NCI-H1105 (cell line): ENCODE measurements at places on chromosomes 11 and 22.

DNA sequence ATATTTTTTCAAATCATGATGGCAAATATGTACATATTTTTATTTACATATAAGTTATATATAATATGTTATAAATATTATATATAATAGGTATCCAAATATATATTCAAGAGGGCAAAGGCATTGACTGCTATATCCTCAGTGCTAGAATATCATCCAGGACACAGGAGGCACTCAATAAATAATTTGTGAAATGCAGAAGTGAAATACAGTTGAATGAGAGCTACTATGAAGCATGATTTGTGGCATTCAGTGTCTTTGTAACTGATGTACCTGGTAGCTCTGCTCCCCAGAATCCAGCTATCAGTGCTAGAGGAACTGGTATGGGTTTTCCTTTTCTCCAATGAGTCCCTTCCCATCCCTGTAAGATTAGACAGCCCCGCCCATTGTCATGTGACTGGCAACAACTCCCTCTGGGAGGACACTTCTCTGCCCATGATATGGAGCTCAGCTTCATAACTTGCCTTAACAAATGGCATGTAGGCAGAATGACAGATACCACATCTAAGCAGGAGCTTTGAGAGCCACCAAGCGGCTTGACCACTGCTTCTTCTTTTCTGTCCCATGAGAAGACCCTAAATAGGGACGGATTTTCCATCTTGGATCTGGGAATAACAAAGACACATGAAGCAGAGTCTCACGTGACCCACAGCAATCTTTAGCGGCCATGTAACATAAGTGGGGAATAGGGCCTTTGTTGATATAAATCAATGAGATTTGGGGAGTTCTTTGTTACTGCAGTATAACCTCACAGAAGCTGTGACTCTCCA, 10.2 kb upstream of the CD82 start:
- DNase-seq: no peak

DNA sequence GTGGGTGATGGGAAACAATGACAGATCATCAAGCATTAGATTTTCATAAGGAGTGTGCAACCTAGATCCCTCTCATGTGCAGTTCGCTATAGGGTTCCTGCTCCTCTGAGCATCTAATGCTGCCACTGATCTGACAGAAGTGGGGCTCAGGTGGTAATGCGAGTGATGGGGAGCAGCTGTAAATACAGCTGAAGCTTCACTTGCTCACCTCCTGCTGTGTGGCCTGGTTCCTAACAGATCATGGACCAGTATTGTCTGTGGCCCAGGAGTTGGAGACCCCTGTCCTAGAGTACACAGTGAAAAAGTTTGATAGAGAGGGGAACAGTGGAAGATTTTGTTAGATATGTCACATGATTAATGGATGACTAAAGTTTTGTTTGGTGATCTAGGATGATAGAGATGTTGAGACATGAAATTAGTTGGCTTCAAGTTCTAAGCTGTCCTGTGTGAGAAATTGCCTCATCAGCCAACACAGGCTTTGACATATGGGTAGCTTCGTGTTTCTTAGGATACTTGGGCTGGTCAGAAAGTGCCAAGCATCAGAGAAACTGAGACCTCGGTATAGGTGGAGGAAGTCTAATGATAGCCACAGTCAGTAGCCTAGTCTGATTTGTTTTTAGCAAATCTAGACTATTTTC, 47.4 kb downstream of the ARHGEF12 start:
- no peak for DNase-seq

- DNase-seq: no peak
These were observed 897.7 kb downstream of the KCNA4 start for GRCh38 chr11:29119116-29119515.

DNA sequence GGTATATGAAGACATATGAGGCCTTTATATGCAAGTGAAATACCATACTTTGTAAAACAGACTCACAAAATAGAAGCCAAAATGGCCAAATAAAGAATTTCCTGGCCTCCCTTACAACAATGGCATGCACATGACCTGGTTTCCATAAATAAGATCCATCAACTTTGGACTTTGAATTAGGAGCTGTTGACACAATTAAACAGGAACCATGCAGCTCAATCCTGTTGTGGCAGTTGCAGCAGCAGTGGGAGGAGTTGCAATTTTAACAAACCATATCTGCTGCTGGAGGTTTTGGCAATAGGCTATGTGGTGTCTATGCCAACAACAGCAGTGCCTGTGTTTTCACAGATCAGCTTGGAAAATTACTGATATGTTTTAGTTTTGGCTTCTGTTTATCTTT, 818.6 kb downstream of the FAM181B start:
- no peak for DNase-seq

- DNase-seq: no peak
These were observed 550.5 kb downstream of the MIAT start for GRCh38 chr22:27207907-27208306.

- no peak for DNase-seq
These were observed 9.0 kb upstream of the SCGB1A1 start for GRCh38 chr11:62409831-62410230.

DNA sequence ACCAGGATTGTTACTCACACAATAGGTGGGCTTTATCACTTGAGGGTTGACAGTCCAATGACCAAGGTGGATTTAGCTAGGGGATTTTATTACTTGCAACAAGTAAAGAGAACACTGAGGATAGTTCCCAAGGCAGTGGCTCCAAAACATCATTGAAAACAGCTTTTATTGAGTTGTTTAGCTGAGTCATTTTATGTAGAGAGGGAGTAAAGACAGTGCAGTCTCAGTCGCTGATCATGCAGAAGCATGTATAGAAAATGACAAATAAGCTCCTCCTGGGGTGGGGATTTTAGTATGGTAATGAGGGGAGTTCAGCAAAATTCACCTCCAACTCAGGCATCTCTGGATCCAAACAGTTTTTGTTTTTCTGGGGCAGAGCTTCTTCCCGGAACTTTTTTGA, 163.0 kb upstream of the CCDC179 start:
- DNase-seq: no peak

DNA sequence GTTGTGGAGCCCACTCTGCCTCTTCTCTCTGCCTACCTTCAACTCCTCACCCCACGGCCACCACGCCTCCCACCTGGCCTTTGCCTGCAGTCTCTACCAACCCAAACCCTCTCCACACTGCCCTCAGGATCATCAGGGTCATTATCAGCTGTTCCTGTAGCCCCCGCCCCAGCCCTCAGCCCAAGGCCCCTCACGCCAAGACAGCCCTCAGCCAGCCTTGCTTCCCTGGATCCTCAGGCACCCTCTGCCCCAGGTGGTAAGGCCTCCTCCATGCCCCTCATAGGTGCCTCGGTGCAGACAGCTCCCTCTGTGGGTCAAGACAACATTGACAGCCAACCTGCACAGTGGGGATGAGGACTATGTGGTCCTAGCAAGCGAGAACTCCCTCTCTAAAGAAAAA, 1.7 kb downstream of the SBF1 start:
- no peak for DNase-seq

- DNase-seq: no peak
These were observed 461.8 kb downstream of the BRD1 start for GRCh38 chr22:49365910-49366309.

DNA sequence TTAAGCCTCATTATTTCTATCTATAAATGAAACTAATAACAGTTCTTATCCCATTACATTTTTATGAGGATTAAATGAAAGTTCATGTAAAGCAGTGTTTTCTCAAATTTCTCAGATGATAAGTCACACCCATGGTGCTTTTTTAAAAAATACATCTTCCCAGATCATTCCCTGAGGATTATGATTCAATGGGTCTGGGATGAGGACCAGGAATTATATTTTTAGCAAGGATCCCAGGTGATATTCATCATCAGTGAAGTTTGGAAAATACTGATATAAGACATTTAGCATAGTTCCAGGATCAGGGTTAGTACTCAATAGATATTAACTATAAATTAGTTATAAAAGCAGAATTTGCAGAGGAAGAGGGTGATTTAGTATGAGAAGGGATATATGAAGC, 89.1 kb downstream of the BBOX1 start:
- DNase-seq: no peak

- DNase-seq: no peak
These were observed 88.1 kb downstream of the RTL6 start for GRCh38 chr22:44409974-44410316.

GRCh38 chr11:27976262-27976661, 131.7 kb downstream of the KIF18A start:
- no peak for DNase-seq

GRCh38 chr11:67285541-67286498, 3.3 kb upstream of the ANKRD13D start:
- DNase-seq: no peak

DNA sequence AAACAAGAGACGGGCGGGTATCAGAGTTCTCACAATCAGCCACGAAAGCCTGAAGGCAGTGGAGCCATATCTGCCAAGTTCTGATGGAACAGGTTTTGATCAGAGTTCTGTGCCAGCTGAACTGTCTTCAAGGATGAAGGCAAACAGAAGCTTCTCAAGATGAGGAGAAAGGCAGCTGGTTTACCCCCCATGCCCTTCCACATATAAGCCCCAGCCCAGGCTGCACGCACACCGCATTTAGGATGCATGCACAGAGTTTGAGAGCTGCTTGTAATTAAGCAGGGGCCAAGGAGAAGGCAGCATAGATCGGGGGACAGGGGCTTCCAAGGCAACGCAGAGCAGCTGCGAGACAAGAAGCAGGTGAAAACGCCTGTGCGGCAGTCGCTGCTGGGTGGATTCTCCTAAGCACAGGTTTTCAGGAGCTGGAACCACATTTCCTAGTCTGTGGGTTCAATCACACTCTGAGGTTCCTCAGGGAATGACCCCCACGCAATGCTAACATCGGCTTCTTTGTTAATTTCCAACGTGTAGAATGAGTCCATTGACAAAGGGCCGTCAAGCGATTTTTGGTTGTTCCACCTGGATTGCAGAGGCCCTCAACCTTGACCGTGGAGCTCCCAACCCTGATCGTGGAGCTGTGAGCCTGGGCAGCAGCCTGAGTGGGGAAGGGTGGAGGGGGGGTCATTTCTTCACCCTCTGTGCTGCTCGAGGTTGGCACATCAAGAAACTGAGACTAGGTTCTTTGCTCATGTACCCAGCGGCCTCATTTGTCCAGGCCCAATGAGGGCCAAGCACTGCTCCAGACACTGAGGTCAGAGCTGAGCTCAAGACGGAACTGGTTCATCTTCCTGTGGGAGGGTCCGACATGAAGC, 81.7 kb upstream of the SHISAL1 start:
- DNase-seq: no peak

DNA sequence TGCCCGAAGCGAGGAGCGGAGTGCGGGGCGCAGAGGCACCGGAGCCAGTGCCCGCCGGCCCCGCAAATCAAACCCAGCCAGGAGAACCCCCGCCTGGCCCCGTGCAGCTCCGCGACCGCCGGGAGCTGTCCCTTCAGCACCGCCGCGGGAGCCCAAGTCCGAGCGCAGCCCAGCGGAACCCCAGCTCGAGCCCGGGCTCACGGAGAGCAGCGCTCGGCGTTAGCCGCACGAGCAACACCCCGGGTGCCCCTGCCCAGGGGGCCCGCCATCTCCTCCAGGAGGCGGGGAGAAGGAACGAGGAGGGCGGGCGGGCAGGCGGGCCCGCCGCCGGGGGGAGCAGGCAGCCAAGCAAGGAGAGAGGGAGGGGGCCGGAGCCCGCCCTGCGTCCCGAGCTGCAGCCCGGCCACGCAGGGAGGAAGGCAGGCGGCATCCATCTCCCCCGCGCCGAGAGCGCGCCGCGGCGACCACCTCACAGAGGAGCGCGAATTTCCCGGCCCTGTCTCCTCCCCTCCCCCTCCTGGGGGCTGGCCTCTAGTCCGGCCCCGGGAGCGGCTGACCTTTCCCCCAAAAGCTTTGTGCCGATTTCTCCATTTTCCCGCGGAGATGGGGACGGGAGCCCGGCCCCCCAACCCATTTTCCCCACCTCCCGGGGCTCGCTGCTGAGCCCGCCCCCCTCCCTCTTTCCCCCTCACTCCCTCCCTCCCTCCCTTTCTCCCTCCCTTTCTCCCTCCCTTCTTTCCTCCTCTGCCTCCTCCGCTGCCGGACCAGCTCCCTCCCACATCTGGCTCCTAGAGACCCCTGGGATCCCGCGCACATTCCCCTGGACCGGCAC, 621 bp downstream of the KCNC1 start:
- peak; percentile 41 for DNase-seq
